Stimulated activated CD4-positive, alpha-beta T cell treated with anti-CD3 and anti-CD28 coated beads, Interleukin-1b, Interleukin-23, amount 100 ng/mL, for 24 hours (primary cell): ENCODE measurements at places on chromosomes 12 and 14.

DNA sequence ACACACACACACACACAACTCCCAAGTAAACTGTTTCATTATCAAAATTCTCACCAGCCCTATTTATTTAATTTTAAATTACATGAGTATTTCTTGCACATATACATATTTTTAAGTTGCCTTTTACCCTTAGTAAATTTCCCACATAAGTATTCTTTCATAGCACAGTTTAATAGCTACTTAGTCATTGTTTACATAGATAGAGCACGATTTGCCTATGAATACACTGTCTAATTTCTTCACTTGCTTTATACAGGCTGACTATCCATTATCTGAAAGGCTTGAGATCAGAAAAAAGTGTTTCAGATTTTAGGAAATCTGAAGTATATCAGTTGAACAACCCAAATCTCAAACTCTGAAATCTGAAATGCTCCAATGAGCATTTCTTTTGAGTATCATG is 30.9 kb downstream of the NIN start:
- no peak for DNase-seq

GRCh38 chr12:91361864-91362263 is 179.2 kb upstream of the DCN start:
- no peak for DNase-seq

GRCh38 chr12:94679554-94680195 is 29.3 kb upstream of the TMCC3 start:
- DNase-seq: no peak

DNA sequence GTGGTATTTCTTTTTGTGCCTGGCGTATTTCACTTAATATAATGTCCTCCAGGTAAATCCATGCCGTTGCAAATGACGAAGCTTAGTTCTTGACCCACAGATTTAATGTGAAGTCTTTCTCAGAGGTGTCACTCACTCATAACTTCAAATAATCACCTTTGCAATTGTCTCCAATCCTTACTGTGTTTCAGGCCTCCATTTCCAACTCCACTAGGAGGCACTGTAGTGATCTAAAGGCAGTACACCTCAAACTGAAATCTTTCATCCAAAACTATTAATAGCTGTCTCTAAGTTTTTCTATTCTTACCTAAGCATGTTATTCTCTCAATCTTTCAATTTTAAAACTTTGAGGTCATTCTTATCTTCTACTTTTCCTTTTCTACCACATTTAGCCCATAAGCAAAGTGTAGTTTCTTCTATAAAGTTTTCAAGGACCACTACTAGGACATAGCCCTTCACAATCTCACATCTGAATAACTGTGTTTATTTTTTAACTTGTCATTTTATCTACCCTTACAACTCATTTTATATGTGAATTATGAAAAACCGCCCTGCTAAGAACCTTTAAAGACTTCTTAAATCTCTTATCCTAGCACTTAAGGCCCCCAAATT is 25.5 kb upstream of the FBXO34 start:
- DNase-seq: no peak

- DNase-seq: no peak
Observed at GRCh38 chr14:99327050-99327449, 55.1 kb upstream of the BCL11B start.

- DNase-seq: no peak
Observed at GRCh38 chr12:11812241-11812585, 162.7 kb downstream of the ETV6 start.

GRCh38 chr14:61382842-61383241 is 61.5 kb downstream of the PRKCH start:
- DNase-seq: no peak

DNA sequence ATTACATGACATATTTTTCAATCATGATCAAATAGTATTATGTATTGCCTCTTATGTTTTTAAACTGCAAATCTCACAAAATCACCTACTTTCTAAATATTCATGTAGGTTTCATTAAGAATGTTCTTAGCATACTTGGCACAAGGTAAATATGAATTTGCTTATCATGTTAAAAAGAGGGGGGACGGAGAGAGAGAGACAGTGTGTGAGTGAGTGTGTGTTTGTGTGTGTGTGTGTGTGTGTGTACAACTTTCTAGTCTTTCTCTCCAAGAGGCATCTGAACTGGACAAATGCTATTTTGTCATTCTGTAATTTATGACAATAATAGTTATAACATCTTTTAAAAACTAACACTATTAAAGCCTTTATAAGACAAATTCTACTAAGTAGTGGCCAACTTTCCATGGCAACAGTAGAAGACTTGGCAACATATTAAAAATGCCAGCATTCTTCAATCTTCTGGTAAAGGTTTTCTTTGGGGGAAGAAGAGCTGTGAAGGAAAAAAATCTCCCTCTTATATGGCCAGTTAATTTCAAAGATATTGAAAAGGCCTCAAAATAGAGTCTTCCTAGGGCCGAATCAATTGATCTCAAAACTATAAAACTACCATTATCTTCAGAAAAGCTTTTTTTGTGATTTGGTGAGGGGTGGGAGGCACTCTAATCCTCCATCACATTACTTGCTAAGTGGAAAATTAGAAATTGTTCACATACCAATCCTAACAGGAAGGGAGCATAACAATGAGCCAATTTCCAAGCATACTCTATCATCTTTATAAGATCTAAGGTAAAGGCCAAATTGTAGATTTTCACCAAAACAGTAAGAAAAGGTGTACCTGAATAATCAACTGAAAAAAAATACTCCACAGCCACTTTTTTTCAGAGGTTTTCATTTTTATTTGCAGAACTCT is 28.2 kb downstream of the CDK17 start:
- no peak for DNase-seq

GRCh38 chr14:74223016-74223415 is 16.2 kb upstream of the VSX2 start:
- DNase-seq: no peak
